ENCODE measurements at places on chromosomes 1 and 21.

DNA sequence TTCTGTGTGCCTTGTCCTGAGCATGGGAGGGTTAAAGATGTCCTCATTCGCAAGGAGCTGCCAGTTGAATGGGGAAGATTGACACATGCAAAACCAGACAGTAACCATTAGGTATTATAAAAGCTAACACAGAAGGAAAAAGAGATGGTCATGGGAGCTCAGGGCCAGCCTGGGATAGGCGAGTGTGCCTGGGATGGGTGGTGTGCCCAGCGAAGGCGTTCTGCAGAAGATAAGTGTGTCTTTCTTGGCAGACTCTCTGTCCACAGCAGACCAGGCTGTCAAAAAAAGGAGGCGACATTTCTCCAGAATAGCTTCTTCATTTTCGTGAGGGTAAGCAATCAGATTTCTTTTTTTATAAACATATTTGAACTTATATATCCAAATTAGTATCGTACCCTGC, 14.1 kb downstream of the PGM1 start:
- no peak for ATAC-seq

DNA sequence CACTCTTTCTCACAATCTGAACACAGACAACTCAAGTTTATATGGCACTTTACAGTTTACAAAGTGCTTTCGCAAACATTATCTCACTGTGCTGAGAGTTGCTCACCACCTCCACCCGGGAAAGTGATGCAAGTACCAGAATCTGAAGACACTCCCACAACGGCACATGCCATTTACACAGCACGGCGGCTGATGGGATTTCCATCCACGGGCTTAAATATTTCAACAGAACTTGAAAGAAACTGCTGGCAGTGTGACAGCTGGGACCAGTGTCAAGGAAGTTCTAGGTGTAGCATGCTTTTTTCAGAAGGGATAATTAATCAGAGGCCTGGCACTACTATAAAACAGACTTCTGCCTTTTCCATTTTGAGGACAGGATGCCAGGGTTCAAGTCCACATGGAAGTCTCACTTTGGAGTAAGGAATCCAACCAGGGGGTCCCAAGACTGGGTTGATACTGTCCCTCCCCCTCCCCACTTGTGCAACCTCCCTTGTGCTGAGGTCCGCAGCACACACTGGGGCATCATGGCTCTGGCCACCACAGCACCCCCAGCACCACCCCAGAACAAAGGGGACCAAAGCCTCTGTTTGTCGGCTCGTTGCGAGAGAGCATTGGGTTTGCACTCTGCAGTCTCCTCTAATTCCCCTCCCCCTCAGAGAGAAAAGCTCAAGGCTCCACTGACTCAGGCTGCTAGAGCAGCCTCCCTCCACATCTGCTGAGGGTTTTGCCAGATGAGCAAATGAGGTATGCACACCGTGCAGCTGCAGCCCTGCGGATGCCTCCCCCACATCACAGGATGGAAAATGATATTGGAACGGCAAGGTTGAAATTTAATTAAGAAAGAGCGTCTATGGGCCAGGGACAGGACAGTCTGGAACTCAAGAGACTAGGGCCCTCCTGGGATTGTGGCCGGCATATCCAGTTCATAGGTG, 154.9 kb downstream of the TGFBR3 start:
- no peak for ATAC-seq

DNA sequence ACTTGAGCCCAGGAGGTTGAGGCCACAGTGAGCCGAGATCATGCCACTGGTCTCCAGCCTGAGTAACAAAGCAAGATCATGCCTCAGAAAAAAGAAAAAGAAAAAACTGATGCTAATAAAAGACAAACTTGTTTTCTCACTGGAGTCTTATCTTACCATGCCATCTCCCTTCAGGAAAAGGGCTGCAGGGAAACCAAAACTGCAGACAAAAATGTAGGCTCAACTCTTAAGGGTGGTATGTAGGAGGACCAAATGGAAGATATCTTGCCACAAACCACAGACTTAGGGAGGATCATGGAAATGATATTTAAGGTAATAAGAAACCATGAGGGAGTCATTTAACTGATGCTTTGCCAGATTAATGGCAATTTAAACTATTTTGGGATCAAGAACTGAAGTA, 32.9 kb downstream of the UROD start:
- no peak for ATAC-seq

DNA sequence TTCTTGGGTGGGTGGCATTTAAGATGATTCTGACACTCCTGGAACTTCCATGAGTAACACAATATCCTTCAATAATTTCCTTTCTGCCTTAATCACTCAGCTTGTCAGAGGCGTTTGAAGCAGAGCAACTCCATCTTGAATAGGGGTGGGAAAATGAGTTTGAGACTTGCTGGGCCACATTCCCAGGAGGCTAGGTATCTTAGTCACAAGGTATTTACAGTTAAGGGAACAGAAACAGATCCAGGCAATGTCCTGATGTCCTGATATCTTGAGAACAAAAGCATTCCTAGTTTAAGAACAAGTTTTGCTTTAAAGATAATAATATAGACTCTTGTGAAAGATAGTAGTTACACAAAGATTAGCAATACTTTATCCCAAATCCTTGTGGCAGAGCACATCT, 76.6 kb upstream of the KIAA0040 start:
- no peak for ATAC-seq

- ATAC-seq, result no peak
Measured at GRCh38 chr1:158248118-158248517, 6.1 kb upstream of the CD1A start.

DNA sequence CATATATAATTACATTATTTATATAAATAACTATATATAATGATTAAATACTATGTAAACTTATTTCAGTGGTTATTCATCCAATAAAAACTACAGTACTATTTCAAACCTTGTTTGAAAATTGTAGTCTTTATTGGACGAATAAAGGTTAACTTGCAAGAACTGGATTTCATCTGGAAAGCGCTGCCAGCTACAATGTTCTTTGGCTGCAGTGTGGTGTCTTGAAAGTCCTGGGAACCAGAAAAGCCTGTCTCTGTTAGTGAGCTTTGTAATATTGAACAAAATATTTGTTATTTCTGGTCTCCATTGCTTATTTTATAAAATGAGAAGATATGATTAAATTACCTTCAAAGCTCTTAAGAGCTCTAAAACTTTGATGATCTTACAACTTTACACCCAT, 763.6 kb downstream of the ADGRL2 start:
- ATAC-seq, result no peak

DNA sequence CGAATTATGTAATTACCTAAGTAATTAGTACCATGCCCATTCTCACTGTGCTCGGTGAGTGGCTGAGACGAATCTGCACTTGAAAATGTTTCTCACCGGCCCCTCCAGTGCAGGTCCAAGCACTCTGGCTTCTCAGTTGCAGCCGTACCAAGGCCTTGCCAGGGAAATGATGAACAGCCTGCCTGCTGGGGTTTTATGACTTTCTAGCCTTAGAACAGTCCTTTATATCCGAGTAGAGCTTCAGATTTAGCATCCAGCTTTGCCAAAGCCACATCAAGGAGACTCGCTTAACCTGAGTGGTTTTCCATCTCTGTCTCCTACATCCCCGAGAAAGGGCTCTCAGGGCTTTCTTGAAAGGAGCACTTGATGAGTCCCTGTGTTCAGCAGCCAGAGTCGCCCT, 83.4 kb downstream of the GREM2 start:
- no peak for ATAC-seq

- no peak for ATAC-seq
Measured at GRCh38 chr1:227949954-227950734, 2.4 kb upstream of the WNT9A start.

DNA sequence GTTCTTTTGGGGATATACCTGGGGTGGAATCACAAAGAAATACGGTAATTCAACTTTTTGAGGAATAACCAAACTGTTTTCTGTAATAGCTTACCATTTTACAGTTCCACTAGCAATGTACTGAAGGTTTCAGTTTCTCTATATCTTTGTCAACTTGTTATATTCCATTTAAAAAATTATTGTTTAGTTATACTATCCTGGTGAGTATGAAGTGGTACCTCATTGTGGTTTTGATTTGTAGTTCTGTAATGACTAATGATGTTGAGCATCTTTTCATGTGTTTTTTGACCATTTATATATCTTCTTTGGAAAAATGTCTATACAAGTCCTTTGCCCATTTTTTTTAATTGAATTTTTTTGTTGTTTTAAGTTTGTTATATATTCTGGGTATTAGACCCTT, 39.4 kb downstream of the MAST2 start:
- no peak for ATAC-seq

All from SK-N-SH treated with all-trans-retinoic acid at 6 μM for 48 hours (cell line).